ENCODE measurements at places on chromosomes 12 and 14. TPM values are rescaled to one million over a fixed set of nuclear protein-coding genes. Genes with fewer than 3 reads are reported as not detected.

The OR10A7 gene
- not detected for total RNA-seq

The SLC16A7 gene
- total RNA-seq: 38.2 TPM

- peak; percentile 45 for DNase-seq
These were observed 4.4 kb upstream of the DCP1B start for GRCh38 chr12:2008677-2009076.

DNA sequence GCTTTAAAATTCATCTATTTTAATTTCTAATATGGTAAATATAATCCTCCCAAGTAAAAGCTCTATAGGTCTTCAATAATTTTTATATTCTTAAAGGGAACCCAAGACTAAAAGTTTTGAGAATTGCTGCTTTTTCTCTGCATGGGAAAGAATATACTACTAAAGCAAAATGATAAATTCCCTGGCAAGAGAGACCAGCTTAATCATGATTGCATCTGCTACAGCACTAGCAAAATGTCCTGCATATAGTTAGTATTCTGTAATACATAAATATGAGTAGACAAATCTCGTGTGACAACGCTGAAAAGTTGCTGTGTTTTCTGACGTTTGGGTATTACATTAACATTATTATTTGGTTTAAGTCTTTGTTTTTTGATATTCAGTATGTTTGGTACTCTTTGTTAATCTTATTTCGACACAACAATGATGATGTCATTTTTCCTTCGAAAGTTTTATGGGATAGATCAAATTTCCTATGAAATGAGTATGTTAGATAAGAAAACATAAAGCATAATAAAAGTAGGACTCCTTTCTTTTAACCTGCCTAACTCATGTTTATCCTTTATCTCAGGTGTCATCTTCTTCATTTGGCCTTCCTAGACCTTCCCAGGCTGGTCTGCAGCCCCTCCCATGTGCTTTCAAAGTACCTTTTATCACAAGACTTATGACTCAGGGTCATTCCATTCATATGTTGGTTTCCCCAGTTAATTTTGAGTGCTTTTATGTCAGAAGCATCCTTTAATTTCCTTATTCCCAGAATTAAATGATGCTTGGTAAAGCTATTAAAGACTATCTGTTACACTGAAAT is 321.9 kb downstream of the RAD51B start:
- DNase-seq: peak; percentile 65

- DNase-seq: no peak
These were observed 52.6 kb downstream of the SYNE2 start for GRCh38 chr14:63905370-63905769.

- DNase-seq: no peak
These were observed 2.9 kb upstream of the OTX2 start for GRCh38 chr14:56813143-56813551.

DNA sequence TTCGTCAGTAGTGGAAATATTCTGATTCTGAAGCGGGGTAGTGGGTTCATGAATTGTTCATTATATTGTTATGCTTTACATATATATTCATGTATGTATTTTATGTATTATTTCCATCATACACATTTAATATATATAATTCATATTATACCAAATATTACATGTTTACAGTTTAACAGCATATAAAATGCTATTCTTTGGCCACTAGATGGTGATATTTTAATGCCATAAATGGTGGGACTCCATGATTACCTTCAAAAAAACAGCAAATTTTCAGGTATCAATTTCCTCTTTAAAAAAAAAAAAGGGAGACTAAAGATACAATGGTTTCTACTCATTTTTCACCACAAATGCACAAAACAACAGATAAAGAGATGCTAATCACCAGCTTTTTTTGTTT is 41.0 kb downstream of the BDKRB1 start:
- peak; percentile 47 for DNase-seq

DNA sequence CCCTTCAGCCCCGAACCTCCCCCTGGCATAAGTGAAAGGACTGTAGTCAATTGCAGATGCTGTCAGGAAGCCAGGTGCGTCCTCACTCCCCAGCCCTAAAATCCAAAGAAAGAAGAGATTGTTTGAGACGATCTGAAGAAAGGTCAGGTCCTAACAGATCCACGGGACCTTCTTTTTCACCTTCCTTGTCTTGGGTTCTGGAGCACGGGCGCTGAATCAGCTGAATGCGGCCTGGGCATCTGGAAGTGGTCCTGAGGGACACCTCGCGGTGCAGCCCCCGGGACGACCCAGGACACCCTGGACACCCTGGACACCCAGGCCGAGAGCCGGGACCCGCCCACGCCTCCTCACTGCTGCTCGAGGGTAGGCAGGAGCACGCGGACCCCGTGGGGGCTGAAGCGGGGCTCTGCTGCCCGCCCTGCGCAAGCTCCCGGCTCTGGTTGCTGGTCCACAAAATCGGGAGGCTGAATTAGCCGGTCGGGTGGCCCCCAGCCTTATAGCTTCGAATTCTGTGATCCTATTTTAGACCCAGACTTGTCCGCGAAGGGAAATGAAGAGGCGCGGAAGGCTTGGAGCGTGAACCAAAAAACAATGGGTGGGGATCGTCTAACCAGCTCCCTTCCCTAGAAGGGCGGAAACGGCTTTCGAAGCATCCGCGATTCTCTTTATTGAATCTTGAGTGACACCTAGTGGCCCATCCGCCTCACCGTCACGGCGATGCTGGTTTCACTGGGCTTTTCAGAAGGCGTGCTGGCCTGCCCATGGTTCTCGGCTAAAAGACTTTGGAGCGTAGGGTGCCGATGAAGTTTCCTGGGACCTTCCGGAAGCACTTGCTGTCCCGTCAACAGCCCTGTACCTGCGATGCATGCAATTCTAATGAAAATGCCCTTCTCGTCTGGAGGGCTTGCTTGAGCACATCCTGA is 46.4 kb upstream of the PLXNC1 start:
- peak; percentile 90 for DNase-seq

DNA sequence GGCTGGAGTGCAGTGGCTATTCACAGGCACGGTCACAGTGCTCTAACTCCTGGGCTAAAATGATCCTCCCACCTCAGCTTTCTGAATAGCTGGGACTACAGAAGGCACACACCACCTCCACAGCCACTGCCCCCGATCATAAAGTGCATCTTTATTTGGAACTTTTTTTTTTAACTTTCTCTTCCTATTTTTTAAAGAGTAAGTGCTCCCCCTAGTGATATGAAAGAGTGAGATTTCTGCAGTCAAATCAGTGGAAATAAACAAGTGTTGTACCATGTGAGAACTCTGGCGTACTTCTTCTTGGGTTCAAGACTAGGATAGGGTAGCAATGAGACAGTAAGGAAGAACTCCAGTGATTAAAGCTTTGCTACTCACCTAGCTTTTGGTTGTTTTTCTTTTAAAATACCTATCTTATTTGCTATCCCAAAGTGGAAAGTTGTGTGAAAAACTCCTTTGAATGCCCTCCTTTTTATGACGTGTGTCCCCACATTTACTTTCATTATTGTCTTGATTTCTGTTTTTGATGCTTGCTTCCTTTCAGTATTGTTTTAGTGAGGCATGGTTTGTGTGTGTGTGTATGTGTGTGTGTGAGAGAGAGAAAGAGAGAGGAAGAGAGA is 6.6 kb downstream of the PPP4R4 start:
- DNase-seq: peak; percentile 65

GRCh38 chr14:90451443-90451842 is 54.6 kb downstream of the CALM1 start:
- no peak for DNase-seq

DNA sequence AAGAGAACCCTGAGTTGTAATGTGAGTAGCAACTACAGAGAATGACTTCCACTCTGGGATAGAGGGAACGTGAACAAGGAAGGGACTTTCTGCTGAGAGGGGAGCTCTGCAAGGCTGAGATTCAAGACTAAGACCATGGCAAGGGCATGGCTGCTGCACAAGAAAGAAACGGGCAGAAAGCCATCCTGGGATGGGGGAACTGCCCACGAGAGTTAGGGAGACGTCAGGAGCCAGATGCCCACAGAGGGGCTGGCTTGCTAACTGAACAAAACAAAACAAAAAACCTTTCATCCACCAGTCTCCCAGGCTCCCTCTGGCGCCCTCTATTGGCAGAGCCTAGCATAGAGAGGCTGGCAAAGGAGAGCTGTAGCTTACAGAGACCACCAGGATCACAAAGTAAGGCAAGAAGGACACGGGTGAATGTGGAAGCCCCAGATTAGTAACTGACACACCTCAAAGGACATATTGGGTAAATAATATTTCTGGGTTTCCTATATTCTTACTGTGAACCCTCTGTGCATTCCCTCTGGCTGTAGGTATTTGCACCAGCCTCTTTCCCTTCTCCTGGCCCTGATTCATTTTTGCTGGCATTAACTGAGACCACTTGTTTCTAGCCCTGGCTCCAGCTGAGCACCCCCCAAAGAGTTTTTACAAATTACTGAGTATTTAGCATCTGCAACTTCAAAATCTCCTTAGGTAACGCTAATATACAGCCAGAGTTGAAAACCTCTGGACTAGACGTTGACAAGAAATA is 338.3 kb downstream of the EMP1 start:
- DNase-seq: peak; percentile 61

All from fibroblast of the aortic adventitia (primary cell).